Fibroblast of the aortic adventitia (primary cell): ENCODE measurements at places on chromosomes 5 and 9.

DNA sequence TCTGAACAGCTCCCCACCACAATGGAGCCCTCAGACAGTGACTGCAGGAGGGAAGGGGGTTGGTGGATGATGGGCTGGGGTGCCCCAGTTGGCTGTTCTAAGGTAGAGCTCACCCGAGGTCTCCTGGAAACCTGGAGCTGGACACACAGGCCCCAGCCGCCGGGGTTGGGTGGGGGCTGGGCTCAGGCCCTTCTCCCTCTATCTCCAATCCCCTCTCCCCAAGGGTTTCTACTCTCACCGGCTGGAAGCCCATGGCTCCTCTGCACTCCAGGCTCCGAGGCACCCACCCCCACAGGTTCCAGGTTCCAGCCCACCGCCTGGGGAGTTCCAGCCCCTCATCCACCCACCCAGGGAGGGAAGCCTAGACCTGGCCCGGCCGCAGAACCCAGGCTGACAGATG, 766 bp downstream of the NR5A1 start:
- no peak for DNase-seq

- DNase-seq: peak; percentile 64
Measured at GRCh38 chr5:148820461-148821395, 5.7 kb upstream of the ADRB2 start.

DNA sequence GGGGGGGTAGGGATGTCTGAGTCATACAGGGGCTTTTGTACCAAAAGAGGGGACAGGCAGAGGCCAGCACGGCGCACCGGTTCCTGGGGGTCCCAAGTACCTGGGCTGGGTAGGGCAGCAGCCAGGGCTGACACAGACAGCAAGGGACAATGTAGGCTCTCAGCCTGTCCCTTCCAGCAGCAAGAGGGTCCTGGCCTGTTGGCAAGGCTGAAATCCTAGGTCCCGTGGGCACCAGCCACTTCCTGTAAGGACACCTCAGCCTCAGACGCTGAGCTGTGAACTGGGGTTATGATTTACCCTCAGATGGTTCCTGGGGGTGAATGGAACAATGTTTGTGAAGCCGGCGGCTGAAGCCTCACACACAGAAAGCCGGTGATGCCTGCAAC, 41.3 kb downstream of the NACC2 start:
- DNase-seq: no peak

- DNase-seq: no peak
Measured at GRCh38 chr5:142437563-142437962, 112.7 kb upstream of the SPRY4 start.

- no peak for DNase-seq
Measured at GRCh38 chr5:167940911-167941310, 350.5 kb upstream of the WWC1 start.

GRCh38 chr9:85156652-85157051, 487.1 kb downstream of the NTRK2 start:
- DNase-seq: no peak

DNA sequence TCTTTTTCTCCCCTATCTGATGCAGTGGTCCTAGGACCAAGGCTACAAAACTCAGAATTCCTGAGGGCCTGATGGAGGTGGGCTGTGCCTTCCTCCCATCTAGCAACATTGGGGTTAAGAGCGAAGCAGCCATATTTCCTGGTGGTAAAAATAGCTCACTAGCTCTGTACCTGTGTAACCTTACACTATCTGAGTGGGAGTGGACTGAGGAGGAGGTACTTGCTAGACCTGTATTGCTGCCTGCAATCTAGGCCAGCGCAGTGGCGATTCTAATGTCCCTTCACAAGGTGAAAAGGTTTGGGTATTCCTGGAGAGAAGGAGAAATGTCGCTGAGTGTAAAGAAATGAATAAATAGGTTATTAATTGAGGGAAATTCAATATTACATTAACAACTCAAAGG, 80.2 kb upstream of the LIFR start:
- no peak for DNase-seq

DNA sequence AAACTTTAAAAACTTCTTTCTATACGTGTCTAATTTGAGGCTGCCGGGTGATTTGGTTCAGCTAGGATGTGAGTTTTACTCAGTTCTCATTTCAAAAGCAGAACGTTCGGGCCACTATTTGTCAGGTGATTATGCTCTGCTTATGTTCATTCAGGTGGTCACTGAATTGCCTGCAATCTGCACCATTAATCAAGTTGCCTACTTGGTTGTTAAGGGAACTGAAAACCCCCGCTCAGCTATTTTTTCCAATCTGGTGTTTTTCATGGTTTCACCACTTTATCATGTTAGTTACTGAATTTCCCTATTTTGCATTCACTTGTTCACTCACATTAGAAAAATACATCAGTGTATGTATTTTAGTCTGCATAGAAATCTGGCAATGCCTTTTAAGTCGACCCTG, 523.0 kb downstream of the CSNK1G3 start:
- DNase-seq: no peak

- peak; percentile 9 for DNase-seq
Measured at GRCh38 chr5:98065261-98065909, 708.1 kb upstream of the RGMB start.

GRCh38 chr9:112933696-112934095, 43.0 kb upstream of the SLC46A2 start:
- no peak for DNase-seq

- DNase-seq: no peak
Measured at GRCh38 chr5:66072031-66072430, 72.1 kb upstream of the SREK1 start.

- DNase-seq: no peak
Measured at GRCh38 chr5:161899590-161899989, 51.7 kb downstream of the GABRA1 start.

GRCh38 chr9:89622933-89623861, 18.4 kb downstream of the GADD45G start:
- no peak for DNase-seq

GRCh38 chr9:71619926-71620325, 148.4 kb downstream of the CEMIP2 start:
- DNase-seq: no peak

GRCh38 chr5:51567636-51568035, 184.4 kb downstream of the ISL1 start:
- no peak for DNase-seq

- no peak for DNase-seq
Measured at GRCh38 chr9:14303521-14303920, 10.4 kb downstream of the NFIB start.

GRCh38 chr9:16257604-16258003, 612.9 kb downstream of the BNC2 start:
- peak; percentile 26 for DNase-seq

GRCh38 chr9:115057559-115057958, 60.4 kb downstream of the TNC start:
- peak; percentile 85 for DNase-seq

GRCh38 chr9:114774524-114774923, 31.3 kb downstream of the TNFSF15 start:
- DNase-seq: no peak

GRCh38 chr9:120408680-120409258, 171.2 kb downstream of the CDK5RAP2 start:
- DNase-seq: no peak

DNA sequence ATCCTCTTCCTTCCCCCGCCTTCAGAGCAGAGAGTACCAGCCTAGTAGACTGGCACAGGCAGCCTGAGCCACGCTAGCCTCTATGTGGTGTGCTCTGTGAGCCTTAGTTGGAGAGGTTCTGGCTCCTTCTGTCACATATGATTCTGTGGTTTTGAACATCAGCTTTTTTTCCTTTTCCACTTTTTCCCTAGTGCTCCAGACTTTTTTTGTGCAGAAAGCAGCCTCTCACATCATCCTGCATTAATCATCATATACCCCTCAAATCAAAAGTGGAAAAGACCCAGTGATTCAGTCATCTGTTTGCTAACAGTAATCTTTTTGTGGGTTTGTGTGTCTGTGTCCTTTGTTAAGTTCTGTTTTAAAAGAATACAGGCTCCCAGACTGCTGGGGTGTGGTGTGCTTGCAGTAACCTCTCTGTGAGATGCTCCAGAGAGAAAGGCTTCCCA, 663.9 kb upstream of the RGMB start:
- DNase-seq: peak; percentile 83
